ENCODE measurements at places on chromosomes 5 and 9. TPM values are rescaled to one million over a fixed set of nuclear protein-coding genes. Genes with fewer than 3 reads are reported as not detected.

DNA sequence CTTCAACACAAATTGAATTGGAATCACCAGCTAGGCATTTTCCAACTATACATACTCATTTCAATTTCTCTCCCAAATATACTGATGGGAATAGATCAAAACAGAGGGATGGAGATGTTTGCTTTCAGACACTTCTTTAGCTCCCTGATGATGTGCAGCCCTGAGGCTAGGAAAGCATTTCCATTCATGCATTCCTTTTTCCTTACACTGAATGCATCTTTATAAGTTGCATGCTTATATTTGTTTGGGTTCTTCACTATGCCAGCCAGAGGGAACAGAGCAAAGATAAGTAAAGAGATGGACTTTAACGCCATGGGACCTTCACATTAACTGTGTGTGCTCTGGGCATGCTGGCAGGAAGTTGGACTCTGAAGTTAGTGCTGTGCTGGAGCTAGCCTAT lies 696.5 kb upstream of the CDH9 start:
- no peak for DNase-seq

GRCh38 chr9:114798101-114798500 lies 7.7 kb downstream of the TNFSF15 start:
- DNase-seq: no peak

DNA sequence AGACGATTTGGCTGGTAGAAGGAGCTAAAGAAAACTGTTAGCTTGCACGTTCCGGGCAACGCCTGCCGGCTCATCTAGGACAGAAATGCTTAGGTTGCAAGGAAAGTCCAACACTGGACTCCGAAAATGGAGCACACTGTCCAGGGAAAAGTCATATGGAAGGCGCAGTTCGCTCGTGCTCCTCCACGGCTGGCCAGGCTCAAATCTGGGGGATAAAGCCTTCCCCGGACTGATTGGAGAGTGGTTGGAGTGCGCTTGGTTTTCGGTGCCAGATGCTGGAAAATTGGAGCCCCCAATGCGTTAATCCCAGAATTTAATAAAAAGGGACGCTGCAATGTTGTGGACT lies 955 bp downstream of the CDH6 start:
- no peak for DNase-seq

- peak; percentile 29 for DNase-seq
These were observed 159.3 kb downstream of the NR3C1 start for GRCh38 chr5:143244000-143244736.

GRCh38 chr9:113922160-113922559 lies 46.1 kb downstream of the ZNF618 start:
- DNase-seq: no peak

DNA sequence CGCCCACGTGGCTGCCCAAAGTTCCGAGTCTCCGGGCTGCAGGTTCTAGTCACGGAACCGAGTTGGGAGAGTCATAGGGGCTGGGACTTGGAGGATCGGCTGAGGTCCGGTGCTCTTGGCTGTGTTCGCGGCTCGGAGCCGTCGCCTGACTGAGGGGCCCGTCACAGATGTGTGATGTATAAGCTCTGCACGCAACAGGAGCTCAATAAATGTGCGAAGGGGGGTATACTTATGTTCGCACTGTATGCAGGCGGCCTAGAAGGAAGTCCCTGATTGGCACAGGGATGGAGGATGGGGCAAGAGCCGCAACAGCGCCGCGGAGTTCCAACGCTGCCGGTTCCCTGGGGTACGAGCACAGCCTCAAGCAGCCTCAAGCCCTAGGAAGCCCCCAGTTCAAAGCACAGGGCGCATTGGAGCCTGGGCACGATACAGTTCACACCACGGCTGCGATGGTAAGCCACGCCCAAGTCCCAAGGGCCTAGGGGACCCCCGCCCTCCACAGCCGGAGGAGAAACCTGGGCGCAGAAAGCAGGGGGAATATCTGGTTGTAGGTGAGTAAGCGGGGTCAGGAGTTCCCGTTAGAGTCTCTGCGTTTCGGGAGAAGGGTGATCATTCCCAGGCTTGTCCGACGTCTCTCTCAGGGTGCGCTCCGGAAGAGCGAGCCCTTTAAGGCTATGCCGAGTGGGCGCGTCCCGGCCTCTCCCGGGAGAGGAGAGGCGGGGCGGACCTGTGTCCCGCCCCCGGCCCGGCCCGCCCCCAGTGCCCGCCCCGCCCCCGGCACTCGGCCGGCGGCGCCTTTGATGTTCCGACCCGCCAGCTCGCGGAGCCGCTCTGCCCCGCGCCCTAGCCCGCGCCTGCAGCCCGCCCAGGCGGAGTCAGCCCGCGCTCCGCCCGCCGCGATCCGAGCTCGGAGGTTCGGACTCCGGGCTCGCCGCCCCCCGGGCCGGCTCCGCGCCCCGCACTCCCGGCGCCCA lies at the start of gene TCF7:
Gene TCF7, plus strand, starts transcription at position 780 of the 974 bp plus-strand sequence. CDS start 226 bp downstream, outside the sequence.
- peak; percentile 10 for DNase-seq

GRCh38 chr9:72462340-72462739 lies 59.1 kb upstream of the TMC1 start:
- DNase-seq: no peak

The SLC1A1 gene
- total RNA-seq: 17.4 TPM
